ENCODE measurements at places on chromosomes 1 and 21. TPM values are rescaled to one million over a fixed set of nuclear protein-coding genes. Genes with fewer than 3 reads are reported as not detected.

The AJAP1 gene
- 0.84 TPM for total RNA-seq

The LEFTY1 gene
- total RNA-seq: 0.33 TPM

The ARMH1 gene
- 0.66 TPM for total RNA-seq

The SEMA4A gene
- 3.3 TPM for total RNA-seq

The KLHDC7A gene
- not detected for total RNA-seq

The DNAJC6 gene
- 4.4 TPM for total RNA-seq

The LAD1 gene
- not detected for total RNA-seq

The GSTM5 gene
- total RNA-seq: 4.9 TPM

The SEC16B gene
- 2.6 TPM for total RNA-seq

The FAM3B gene
- total RNA-seq: 0.45 TPM

The FCRL4 gene
- not detected for total RNA-seq

The NUP210L gene
- total RNA-seq: not detected

The HSD11B1 gene
- 5.0 TPM for total RNA-seq

The OR2T33 gene
- total RNA-seq: not detected

The SLC30A10 gene
- not detected for total RNA-seq

The EXO1 gene
- total RNA-seq: not detected

The TRIM63 gene
- total RNA-seq: 2.1 TPM

The PGLYRP3 gene
- total RNA-seq: not detected

The TRAF5 gene
- 25.7 TPM for total RNA-seq

The FMO3 gene
- total RNA-seq: 6.3 TPM

The BTBD8 gene
- 6.3 TPM for total RNA-seq
